G401 (cell line): ENCODE measurements at places on chromosomes 2 and 18.

DNA sequence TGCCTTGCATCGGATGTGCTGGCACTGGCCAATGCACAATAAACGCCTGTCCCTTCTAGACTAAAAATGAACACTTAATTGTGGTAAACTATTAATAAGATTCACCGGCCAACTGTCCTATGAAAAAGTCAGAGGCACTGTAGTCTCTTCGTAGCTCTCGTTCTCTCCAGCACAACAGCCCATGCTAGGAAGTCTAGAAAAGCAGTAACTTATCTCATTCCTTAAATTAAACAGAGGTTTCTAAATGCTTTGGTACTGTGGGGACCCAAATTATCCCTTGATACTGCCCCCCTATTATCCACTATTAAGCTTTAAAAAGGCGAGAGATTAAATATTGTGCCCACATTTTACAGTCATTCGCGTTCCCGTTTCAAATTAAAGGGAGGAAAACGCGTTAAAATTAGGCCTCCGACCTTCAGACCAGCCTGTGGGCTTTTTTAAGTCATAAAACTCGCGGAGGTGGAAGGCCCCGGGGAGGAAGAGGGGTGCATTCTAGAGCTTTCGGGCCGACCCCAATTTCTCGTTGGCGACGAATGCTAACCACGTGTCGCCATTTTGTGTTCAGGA, 1.5 kb upstream of the PCBP1 start:
- DNase-seq, result peak; percentile 35

DNA sequence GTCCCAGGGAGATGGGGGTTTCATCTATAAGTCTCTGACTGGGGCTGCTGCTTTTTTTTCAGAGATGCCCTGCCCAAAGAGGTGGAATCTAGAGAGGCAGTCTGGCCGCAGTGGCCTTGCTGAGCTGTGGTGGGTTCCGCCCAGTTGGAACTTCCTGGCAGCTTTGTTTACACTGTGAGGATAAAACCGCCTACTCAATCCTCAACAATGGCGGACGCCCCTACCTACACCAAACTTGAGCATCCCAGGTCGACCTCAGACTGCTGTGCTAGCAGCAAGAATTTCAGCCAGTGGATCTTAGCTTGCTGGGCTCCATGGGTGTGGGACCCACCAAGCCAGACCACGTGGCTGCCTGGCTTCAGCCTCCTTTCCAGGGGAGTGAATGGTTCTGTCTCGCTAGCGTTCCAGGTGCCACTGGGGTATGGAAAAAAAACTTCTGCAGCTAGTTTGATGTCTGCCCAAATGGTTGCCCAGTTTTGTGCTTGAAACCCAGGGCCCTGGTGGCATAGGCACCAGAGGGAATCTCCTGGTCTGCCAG, 152.6 kb upstream of the CYP26B1 start:
- DNase-seq, result no peak

- peak; percentile 99 for DNase-seq
Observed at GRCh38 chr2:192194866-192195547, at the start of gene TMEFF2. Gene TMEFF2 (minus strand): TSS chr2:192194933. CDS start chr2:192194524, 409 bp downstream.

- peak; percentile 99 for DNase-seq
Observed at GRCh38 chr2:185219981-185220380, 518.6 kb upstream of the FSIP2 start.

DNA sequence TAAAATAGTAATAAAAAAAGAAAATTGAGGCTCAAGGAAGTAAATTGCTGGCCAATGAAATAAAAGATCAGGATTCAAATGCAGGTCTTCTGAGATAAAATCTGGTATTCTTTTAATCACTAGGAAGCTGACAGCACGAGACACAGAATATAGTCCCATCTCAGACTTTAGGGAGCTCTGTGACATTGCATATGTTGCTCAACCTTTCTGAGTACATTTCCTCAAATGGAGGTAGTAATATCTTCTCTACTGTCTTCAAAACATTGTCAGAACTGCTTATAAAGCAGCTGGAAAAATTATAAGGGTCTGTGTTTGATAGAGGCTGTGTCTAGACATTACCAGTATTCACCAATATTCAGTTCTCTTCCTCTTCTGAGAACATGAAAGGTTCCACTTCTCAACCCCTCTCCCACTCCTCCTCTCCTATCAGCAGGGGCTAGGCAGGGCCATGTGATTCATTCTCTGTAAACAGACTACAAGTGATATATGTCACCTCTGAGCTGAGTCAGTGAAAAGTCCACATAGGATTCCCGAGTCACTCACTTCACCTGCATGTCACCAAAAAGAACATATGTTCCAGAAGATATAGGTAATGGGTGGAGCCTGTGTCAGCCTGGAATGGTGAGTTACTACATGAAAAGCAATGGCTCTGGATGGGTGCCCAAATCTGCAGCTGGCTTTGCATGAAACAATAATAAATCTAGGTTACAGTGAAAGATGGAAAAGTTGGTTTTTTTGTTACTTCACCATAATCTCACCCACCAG, 7.1 kb downstream of the KCNE4 start:
- no peak for DNase-seq

- peak; percentile 78 for DNase-seq
Observed at GRCh38 chr18:13813271-13813849, 10.6 kb upstream of the MC5R start.

DNA sequence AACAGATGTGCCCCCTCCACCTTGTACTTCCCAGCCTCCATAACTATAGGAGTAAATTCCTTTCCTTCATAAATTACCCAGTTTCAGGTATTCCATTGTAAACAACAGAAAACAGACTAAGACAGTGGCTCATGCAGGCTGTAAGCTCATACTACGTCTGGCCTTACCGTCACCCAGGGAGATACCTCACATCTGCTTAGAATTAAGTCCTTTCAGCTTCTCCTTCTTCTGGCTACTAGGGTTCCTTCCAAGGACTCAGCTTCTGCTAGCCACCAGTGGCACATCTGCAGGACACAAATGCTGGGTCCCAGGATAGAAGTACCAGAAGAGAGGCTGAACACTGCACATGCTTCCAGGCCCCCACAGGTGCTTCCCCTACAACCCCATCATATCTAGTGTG, 22.4 kb upstream of the FEZ2 start:
- DNase-seq, result no peak

DNA sequence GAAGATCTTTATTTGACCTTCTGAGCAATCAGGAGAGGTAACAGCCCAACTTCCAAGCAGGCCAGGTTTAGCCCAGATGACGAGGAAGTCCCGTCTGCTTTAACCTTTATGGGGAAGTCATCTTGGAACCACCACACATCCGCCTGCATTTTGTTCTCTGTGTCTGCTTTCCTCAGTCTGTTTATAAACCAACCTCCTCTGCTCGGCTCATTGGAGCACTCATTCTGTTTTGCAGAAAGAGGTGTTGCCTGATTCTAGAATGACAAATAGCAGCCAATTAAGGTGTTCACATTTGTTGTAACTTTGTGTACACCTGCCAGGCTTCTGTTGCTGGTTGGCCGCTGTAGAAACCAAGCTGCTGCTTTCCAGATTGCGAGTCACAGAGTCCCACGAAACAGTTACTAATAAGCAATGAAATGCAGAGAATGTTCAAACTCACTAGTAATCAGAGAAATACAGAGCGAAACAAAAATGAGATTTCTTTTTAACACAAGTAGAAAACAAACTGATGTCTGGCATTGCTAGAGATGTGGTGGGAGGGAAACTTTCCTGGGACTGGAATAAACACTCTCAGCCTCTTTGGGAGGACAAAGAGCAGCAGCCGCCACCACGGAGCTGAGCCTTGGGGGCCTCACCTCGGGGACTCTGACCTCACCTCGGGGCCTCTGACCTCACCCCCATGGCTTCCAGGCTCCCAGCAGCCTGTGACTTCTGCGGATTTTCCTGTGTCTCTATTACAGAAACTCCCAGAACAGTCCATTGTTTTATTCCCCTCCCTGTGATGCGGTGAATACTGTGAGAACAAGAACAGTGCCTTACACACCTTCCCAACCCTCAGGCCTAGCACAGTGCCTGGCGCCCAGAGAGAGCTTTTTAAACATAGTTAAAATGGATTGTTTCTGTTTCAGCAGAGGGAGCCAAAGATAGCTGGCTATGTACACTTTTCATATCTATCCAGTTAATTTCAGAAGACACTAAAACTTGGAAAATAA, 64.0 kb downstream of the MBP start:
- DNase-seq, result no peak

DNA sequence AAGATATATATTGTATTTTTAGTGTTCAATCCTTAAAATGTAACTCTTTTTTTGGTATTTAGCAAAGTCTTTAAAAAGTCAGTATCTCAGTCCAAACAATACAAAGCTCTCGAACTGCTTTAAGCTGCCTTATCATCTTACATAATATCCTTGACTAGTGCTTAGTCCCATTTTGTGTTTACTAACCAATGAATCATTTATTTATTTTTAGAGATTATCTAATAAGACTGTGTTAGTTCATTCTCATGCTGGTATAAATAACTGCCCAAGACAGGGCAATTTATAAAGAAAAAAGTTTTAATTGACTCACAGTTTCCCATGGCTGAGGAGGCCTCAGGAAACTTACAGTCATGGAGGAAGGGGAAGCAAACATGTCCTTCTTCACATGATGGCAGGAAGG, 248.3 kb upstream of the KYNU start:
- DNase-seq, result no peak

DNA sequence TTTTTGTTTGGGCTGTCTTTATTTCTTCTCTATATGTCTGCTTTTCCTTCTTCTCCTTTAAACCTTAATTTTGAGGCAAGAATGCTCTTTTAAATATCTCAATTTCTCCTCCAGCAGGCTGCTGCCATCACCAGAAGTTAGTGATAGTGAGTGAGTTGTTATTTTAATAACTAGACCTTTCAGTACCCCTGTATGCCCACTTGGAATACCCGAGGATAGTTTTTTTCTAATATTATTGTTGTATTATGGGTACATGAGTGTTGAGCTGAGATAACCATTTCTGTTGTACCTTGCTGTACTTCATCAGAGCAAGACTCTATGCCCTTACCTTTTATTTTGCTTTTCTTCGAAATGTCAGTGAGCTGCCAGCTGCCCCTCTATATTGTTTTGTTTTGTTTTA, 50.1 kb downstream of the PPM1B start:
- no peak for DNase-seq

GRCh38 chr2:120908314-120908975, 172.8 kb downstream of the GLI2 start:
- DNase-seq, result no peak

DNA sequence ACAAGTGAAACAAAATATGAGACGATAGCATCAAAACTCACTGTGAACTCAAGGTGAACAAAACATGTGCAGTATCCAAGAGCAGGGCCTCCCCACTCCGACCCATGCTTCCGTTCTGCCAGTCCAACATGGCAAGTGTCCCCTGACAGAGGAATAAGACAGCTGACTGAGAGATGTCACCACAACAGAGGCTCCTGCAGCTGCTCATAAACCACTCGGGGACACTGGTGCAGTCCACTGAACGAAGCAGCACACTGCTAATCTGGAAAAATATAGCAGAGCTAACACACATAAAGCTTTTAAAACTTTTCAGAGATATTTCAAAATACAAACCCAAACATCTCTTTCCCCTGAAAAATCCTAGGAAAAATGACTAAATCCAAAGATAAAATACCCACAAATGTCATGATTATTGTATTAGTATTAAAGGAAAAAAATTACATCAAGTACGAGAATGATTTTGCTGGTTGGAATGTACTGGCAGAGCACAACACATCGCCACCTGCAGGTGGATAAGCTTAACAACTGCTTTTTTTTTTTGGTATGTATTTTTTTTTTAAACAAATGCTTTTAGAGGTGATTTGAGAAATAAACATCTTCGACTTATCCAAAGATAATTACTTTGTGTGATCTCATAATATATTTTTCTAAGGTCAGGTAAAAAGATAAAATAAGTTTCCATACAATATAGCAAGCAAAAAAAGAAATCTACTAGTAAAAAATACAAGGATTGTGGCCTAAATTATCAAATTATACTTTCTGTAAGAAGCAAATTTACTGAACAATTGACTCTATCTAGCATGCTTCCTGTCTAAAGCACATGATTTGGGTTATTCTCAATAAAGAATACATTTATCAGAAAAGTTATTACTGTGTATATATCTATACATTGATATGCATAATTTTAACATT, 18.6 kb downstream of the THADA start:
- peak; percentile 67 for DNase-seq

- DNase-seq, result no peak
Observed at GRCh38 chr18:46060359-46060841, 11.7 kb downstream of the PSTPIP2 start.

DNA sequence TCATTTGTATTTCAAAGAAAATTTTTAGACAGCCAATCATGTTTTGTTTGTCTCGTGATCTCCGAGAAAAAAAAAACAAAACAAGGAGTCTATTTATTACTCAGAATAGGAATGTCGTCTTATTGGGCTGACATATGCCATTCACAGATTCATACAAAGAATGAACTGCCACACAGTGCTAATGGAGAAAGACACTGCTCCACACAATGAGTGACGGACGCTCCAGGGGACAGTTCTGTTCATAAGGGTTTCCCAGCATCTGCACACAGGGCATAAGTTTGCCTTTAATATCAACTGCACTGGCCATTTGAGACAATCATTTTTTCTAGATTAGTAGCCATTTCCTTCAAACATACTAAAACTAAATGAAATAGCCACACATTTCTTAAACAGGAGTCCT, 3.4 kb downstream of the SERTAD2 start:
- no peak for DNase-seq

GRCh38 chr18:484749-485464, 15.6 kb downstream of the COLEC12 start:
- DNase-seq, result no peak

GRCh38 chr2:234099266-234099665, 48.8 kb downstream of the SPP2 start:
- no peak for DNase-seq

DNA sequence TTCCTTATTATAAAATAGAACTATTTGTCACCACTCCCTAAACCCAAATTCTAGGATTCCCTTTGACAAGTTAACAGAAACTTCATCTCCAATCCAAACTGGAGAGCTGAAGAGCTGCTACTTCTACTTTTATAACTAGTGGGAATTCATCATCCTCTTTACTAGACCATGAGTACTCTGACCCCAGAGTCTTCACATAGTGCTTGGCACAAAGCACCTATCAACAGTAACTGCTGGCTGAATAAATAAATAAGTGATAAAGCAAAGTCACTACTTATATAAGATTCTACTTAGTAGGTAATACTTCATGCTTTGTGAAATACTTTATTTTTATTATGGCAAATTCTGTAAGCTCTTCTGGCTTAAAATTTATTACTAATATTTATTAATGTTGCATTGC, 49.5 kb downstream of the DARS1 start:
- no peak for DNase-seq

GRCh38 chr2:27954771-27955383, 64.3 kb downstream of the BABAM2 start:
- DNase-seq, result peak; percentile 40
